CD14-positive monocyte (primary cell): ENCODE measurements at places on chromosomes 4 and X. TPM values are rescaled to one million over a fixed set of nuclear protein-coding genes. Genes with fewer than 3 reads are reported as not detected.

Gene SMARCA1
- polyA plus RNA-seq, result 0.13 TPM

Gene FAM149A
- polyA plus RNA-seq, result not detected in 2 replicates

Gene TSR2
- 6.8 and 11.8 TPM in 2 replicates for polyA plus RNA-seq

Gene CCDC110
- not detected in 2 replicates for polyA plus RNA-seq

Gene CYSLTR1
- 46.2 TPM for polyA plus RNA-seq

Gene SUPT20HL2
- polyA plus RNA-seq, result not detected

Gene WDR45
- polyA plus RNA-seq, result 177 and 207 TPM in 2 replicates

Gene C1QTNF7
- not detected for polyA plus RNA-seq

Gene MOSPD2
- polyA plus RNA-seq, result 16.7 and 44.6 TPM in 2 replicates

Gene PLP1
- not detected for polyA plus RNA-seq

Gene PRAF2
- 4.1 TPM for polyA plus RNA-seq

Gene CENPE
- polyA plus RNA-seq, result 0.03 TPM

DNA sequence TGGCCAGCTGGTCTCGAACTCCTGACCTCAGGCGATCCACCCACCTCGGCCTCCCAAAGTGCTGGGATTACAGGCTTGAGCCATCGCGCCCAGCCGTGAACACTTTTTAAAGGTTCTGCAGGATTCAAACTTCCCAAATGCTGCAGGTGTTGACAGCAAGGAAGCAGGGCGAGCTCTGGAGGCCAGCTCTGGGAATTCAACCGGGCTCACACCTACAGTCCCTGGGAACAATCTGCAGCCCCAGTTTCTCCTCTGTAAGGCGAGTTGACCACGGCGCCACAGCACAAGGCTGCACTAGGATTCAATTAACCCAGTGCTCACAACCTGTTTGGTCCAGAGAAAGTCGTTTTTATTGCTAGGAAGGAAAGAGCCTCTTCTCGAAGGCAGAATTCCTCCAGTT lies 1.6 kb downstream of the MTNR1A start:
- no peak for DNase-seq

- DNase-seq, result no peak
These were observed 116.1 kb downstream of the EVC2 start for GRCh38 chr4:5592272-5592671.

- peak; percentile 53 for DNase-seq
These were observed at the start of gene SH3RF1 for GRCh38 chr4:169270810-169271691. Gene SH3RF1 (minus strand): TSS chr4:169270956. CDS start chr4:169269212, 1,744 bp downstream.

GRCh38 chrX:134426281-134426680 lies 33.7 kb upstream of the HPRT1 start:
- no peak for DNase-seq

GRCh38 chr4:6208416-6208815 lies 8.1 kb upstream of the JAKMIP1 start:
- DNase-seq, result no peak

GRCh38 chr4:144667500-144667899 lies 21.5 kb downstream of the HHIP start:
- DNase-seq, result no peak

DNA sequence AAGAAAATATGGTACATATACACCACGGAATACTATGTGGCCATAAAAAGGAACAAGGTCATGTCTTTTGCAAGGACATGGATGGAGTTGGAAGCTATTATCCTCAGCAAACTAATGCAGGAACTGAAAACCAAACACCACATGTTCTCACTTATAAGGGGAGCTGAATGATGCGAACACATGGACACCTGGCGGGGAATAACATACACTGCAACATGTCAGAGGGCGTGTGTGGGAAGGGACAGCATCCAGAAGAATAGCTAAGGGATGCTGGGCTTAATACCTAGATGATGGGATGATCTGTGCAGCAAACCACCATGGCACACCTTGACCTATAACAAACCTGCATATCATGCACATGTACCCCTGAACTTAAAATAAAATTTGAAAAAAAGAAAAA lies 19.5 kb upstream of the CNKSR2 start:
- DNase-seq, result no peak

GRCh38 chr4:9602389-9602914 lies 158.2 kb downstream of the DEFB131A start:
- DNase-seq, result no peak

GRCh38 chr4:13059019-13059418 lies 425.1 kb downstream of the RAB28 start:
- DNase-seq, result no peak

- DNase-seq, result no peak
These were observed 25.5 kb downstream of the SMIM14 start for GRCh38 chr4:39613093-39613656.

GRCh38 chr4:10346023-10346422 lies 111.2 kb downstream of the ZNF518B start:
- no peak for DNase-seq

GRCh38 chrX:109855501-109855900 lies 122.4 kb upstream of the ACSL4 start:
- peak; percentile 24 for DNase-seq

- peak; percentile 34 for DNase-seq
These were observed 762 bp downstream of the PIGA start for GRCh38 chrX:15334561-15334960.

DNA sequence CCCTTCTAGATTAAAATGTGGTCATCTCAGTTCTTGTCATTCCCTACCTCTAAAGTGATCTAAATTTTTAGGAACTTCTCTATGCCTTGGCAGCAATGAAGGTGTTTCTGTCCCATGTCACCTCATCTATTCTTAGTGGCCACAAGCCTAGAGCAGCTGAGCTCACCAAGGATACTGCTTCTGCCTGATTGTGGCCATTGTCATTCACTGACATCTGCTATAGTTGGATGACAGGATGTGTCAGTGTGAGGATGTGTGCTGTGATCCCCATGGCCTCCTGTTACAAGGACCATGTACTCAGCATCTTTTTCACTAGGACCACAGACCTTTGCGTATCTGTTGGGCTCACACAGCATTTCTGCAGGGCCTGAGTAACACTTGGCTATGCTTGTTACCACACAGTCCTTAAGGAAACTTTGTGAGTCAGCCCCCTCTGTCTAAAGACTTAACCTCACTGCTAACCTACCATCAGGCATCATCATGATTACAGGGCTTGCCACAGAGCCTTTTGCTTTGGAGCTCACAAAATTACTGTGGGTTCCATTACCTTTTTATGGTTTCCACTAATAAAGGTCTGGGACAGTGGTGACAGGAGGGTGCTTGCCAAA lies 421.0 kb downstream of the ADAM29 start:
- no peak for DNase-seq

GRCh38 chrX:19769467-19769866 lies 117.9 kb downstream of the SH3KBP1 start:
- DNase-seq, result no peak

GRCh38 chrX:41293269-41293668 lies 40.7 kb upstream of the DDX3X start:
- DNase-seq, result no peak

DNA sequence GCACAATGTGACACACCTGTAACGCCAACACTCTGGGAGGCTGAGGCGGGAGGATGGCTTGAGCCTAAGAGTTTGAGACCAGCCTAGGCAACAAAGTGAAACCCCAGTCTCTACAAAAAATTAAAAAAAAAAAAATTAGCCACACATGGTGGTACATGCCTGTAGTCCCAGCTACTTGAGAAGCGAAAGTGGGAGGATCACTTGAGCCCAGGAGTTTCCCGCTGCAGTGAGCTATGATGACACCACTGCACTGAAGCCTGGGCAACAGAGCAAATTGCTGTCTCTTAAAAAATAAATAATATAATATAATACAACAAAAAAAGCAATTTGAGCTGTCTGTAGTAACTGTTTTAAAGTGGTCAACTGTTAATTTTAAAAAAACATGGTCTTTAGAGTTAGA lies 13.2 kb downstream of the SPOCK3 start:
- peak; percentile 27 for DNase-seq

DNA sequence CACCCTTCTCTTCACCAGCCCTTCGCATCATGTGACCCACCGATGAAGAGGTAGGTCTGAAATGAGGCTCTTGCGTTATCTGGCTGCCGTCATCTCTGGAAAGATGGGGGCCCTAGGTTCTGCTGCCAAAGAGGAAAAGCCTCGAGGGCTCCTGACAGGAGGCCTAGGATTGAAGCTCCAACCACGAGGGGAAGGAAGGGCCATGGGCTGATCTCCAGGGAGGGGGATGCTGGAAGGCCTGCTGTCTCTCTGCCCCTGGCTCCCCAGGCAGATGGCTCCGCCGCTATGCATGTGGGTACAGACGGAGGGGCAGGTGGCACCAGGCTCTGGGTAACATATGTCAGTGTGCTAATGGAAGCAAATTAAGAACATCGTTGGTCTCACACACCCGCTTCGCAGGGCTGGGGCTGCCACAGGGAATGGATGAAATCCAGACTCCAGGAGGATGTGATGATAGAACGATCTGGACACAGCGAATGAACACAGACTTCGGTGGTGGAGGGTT lies 44.9 kb downstream of the AFAP1 start:
- no peak for DNase-seq

DNA sequence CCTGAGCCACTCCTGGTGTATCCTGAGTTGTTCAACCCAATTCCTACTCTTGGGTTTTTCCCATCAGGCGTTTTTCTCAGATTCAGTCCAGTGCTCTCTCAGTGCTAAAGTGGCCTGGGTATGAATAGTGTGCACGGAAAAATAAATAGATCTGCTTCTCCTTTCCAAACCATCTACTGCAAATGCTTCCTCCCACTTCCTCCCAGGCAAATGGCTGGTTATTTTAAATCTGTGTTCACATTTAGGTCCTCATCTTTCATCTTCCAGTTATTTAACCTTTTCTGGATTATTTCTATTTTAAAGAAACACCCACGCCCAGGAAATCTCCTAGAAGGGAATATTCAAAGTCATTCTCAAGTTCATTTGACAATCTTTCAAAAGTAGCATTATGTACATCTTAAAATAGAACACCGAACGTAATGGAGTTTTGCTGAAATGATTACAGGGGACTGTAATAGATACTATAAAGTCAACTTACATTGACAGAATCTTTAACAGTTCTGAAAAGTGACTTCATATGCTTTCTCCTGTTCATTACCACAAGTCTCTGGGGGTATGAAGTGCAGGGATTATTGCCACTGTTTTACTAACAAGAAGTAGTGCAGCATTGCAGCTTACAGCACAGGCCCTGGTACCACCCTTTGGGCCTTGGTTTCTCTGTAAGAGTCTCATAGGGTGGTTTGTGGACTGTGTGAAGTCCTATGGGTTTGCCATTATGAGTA lies 66.3 kb downstream of the MED28 start:
- no peak for DNase-seq

- no peak for DNase-seq
These were observed 368.0 kb upstream of the TECRL start for GRCh38 chr4:64777286-64777685.

- DNase-seq, result no peak
These were observed 552.7 kb upstream of the TENM3 start for GRCh38 chr4:181690498-181690897.

GRCh38 chr4:40628888-40629287 lies 776 bp downstream of the RBM47 start:
- DNase-seq, result no peak

GRCh38 chr4:175297965-175298565 lies 379.9 kb downstream of the ADAM29 start:
- DNase-seq, result no peak

- no peak for DNase-seq
These were observed 633.6 kb downstream of the SPRY1 start for GRCh38 chr4:124030147-124030546.

DNA sequence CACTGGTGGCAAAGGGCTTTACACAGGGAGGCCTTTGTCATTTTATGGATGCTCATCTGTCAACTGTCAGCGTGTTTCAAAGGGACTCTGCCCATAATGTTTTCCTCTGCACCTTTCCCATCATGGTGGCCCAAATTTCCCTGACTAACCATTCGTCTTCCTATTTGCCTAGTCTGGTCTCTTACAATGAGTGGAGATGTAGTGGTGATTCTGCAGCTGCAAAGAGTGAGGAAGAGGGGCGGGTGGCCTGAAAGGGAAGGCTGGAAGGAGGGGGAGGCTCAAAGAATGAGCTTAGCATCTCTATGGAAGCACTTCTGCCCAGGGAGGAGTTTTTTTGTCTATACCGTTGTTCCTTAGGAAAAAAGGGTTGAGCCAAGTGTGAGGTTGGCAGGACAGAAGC lies 447.5 kb downstream of the NKX6-1 start:
- DNase-seq, result no peak

GRCh38 chr4:130044788-130045531 lies 949.0 kb downstream of the C4orf33 start:
- DNase-seq, result no peak

DNA sequence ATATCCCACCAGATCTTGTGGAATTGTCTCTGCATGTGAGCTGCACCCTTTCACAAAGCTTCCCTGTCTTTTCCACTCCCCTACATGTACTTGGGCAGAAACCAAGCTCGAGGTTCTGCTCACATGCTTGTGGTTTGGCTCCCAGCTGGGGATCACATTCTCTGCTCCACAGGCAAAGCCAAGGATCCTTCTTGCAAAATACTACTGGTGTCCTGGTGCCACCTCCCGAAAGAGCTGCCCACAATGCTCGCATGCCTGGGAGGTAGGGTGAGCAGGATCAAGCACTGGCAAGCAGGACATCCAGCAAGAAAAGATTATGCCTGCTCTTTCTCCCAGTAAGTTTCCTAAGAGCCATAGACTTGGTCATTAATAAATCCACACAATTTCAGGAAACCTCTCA lies 45.1 kb upstream of the PPARGC1A start:
- DNase-seq, result no peak

- DNase-seq, result no peak
These were observed 1066.9 kb upstream of the PCDH7 start for GRCh38 chr4:29653221-29653620.

DNA sequence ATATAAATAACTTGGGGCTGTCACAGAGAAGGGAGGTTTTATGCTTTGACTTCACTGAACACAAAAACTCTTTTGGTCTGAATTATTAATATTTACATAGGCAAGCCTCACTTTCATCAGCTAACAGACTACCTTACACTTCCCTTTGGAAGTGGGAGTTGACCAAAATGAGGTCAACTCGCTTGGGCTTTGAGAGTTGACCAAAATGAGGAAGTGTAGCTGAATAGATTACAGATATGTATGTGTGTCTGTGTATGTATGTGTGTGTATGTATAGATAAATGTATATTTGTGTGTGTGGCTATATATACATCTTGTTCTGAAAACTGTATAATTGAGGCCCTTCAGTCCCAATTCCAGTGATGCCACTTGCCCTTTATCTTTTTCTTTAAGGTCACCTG lies 113.3 kb upstream of the IL13RA1 start:
- DNase-seq, result peak; percentile 14

- no peak for DNase-seq
These were observed 2.8 kb upstream of the IL21 start for GRCh38 chr4:122623637-122624166.

- no peak for DNase-seq
These were observed 269.4 kb upstream of the FAT4 start for GRCh38 chr4:125045311-125045710.

DNA sequence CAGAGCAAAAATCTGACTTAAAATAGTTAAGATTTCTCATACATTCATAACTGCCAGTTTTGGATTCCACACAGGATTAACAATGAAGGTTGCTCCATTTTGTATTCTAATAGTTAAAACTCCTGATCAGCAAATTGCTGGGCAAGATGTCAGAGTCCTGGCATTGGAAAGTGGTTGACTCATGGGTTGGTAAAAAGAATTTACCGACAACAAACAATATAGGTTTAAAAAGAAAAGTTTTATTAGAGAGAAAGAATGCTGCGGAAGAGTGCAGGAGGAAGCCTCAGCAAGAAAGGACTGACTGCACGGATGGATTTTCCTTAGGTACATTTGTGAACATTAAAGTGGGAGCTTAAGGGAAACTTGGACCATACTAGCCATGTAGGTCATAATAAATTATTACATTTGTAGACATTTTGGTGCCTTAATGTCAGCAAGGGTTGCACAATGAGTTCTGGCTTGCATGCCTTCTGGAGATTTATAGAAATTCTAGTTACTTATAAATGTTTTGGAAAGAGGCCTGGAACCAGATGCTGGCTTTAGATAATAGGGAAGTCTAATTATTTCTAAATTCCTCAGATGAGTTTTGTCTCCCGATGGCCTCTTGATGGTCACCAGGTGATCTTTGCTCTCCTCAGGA lies 25.4 kb upstream of the IL2 start:
- DNase-seq, result no peak
